ENCODE measurements at places on chromosomes 1 and 21. TPM values are rescaled to one million over a fixed set of nuclear protein-coding genes. Genes with fewer than 3 reads are reported as not detected.
A peak's percentile ranks its signal among the peaks of the same experiment; 100 is the strongest.

NOL9 gene
- total RNA-seq: 40.8 TPM

HRNR gene
- not detected for total RNA-seq

GRCh38 chr1:20686883-20687725 is 25.9 kb upstream of the DDOST start:
- no peak overlapping the region for H3K4me3 ChIP-seq
- H3K27ac ChIP-seq: no peak overlapping the region
- no peak for DNase-seq
- H3K4me1 ChIP-seq: peaks cover 6% of the 10 kb centered on the region

- no peak overlapping the region for H3K27ac ChIP-seq
- H3K4me3 ChIP-seq: no peak overlapping the region
- no peak for DNase-seq
- peaks cover 8% of the 10 kb centered on the region for H3K27me3 ChIP-seq
- peaks cover 4% of the 10 kb centered on the region for H3K4me1 ChIP-seq
- H3K36me3 ChIP-seq: no peaks in the 10 kb centered on the region
Observed at GRCh38 chr1:35210321-35211119, 17.6 kb upstream of the SFPQ start.

DNA sequence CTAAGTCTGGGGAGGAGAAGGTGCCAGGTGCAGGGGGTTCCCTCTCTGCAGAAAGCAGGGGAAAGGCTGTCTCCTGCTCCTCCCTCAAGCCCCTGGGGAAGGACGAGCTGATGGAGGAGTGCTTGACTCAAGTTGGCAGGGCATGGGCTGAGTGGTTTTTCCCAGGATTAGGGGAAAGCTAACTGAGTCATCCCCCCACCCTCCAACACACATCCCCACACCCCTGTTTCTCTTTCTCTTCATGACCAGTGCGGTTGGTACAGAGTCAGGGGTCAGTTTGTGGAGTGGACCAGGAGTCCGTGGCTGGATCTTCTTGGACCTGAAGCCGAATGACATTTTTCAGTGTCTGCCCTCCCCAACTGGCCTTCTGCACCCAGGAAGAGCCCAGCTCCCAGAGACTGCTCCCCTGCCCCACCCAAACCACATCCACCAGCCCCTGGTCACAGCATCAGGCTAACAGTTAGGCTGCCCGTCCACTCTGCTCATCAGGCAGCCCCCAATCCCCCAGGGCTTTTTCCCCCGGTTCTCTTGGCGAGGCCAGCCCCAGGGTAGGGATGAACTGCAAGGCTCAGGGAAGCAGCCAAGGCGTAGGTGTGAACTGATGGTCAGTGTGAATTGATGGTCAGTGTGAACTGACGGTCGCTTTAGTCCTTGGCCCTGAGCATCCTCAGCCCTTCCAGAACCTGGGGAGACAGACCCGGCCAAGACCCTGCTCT is 81.0 kb downstream of the PAX7 start:
- no peaks in the 10 kb centered on the region for H3K36me3 ChIP-seq
- H3K27ac ChIP-seq: no peak overlapping the region
- DNase-seq: no peak
- H3K27me3 ChIP-seq: peaks cover 26% of the 10 kb centered on the region

DNA sequence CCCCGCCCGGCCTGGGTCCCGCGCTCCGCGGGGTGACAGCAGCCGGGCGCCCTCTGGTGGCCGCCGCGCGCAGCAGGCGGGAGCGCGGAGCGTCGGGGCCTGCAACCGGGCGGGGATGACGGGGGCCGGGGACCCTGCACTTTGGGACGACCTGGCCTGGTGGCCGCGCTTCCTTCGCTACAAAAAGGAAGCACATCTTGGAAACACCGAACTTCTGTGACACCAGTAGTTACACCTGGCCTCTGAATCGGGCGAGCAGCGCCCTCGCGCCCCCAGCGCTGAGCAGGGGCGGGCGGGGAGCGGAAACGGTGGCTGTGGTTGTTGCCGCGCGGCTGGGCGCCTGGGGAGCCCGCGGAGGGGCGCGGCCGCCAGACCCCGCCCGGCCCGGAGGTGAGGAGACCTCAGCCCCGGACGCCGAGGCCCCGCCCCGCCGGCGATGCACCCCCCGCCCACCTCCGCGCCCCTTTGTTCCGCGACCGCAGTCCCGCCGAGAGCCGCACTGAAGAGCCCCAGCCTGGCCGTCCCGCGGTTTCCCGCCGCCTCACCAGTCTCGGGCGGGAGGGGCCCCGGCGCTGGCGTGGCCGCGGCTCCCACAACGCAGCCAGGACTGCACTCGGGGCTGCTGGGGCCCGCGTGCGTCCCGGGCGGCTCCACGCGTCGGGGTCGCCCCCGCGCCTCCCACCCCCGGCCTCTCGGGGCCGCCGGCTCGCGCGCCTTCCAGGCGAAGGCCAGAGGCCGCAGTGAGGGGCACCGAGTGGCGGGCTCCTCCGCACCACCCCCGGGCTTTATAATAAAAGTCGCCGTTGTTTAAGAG is 59.3 kb downstream of the H3-3A start:
- DNase-seq: peak; percentile 91
- H3K27me3 ChIP-seq: peaks cover 9% of the 10 kb centered on the region
- no peaks in the 10 kb centered on the region for H3K36me3 ChIP-seq
- H3K27ac ChIP-seq: peak overlapping the region; percentile 64
- peaks cover 15% of the 10 kb centered on the region for H3K4me1 ChIP-seq

GRCh38 chr1:241702442-241703373 is 50.6 kb downstream of the WDR64 start:
- H3K4me1 ChIP-seq: peaks cover 19% of the 10 kb centered on the region
- no peaks in the 10 kb centered on the region for H3K27me3 ChIP-seq
- peaks cover 7% of the 10 kb centered on the region for H3K36me3 ChIP-seq
- H3K27ac ChIP-seq: no peak overlapping the region
- no peak for DNase-seq

DNA sequence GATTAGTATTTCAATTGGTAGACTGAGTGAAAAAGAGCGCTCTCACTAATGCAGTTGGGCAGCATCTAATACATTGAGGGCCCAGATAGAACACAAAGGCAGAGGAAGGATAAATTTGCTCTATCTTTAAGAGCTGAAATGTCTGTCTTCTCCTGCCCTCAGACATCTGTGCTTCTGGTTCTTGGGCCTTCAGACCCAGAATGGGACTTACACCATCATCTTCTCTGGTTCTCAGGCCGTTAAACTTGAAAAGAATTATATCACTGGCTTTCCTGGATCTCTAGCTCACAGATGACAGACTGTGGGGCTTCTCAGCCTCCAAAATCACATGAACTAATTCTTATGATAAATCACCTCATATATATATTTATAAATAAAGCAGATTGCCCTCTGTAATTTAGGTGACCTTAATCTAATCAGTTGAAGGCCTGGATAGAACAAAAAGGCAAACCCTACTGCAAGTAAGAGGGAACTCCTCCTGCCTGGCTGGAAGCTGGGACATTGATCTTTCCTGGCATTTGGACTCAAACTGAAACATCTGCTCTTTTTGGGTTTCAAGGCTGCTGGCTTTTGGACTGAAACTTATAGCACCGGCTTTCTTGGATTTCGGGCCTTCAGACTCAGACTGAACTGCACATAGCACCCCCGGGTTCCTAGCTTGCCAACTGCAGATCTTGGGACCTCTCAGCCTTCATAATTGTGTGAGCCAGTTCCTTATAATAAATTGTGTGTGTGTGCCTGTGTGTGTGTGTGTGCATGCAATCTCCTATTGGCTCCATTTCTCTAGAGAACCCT is 390.4 kb upstream of the PLXNA2 start:
- H3K4me3 ChIP-seq: no peak overlapping the region
- DNase-seq: no peak
- H3K4me1 ChIP-seq: no peaks in the 10 kb centered on the region
- H3K27me3 ChIP-seq: peaks cover 3% of the 10 kb centered on the region

DNA sequence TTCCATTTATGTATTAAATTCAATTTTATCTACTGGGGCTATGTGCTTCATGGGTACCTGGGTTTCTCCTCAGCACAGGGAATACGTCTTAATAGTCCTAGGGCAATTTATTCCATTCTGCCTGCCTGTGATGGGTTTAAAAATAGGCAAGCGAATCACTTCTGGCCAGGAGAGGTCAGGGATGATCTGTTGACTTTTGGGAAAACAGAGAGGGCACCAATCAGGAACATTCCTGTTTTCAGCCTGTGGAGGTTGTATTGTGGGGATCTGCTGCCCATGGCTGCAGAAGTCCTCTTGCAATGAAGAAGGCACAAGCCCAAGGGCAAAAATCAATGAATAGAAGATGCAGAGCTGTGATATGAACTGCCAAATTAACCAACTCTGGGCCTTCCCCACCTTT is 303.1 kb downstream of the CTH start:
- DNase-seq: no peak
- no peak overlapping the region for H3K4me3 ChIP-seq
- no peaks in the 10 kb centered on the region for H3K4me1 ChIP-seq
- no peaks in the 10 kb centered on the region for H3K36me3 ChIP-seq
- no peak overlapping the region for H3K27ac ChIP-seq
- no peaks in the 10 kb centered on the region for H3K27me3 ChIP-seq

- H3K4me1 ChIP-seq: no peaks in the 10 kb centered on the region
- H3K27me3 ChIP-seq: no peaks in the 10 kb centered on the region
- DNase-seq: no peak
- H3K36me3 ChIP-seq: no peaks in the 10 kb centered on the region
- H3K27ac ChIP-seq: no peak overlapping the region
- no peak overlapping the region for H3K4me3 ChIP-seq
Observed at GRCh38 chr21:19049567-19049966, 646.0 kb upstream of the TMPRSS15 start.

- no peak overlapping the region for H3K4me3 ChIP-seq
- peaks cover 3% of the 10 kb centered on the region for H3K27me3 ChIP-seq
- H3K4me1 ChIP-seq: peaks cover 6% of the 10 kb centered on the region
- no peak overlapping the region for H3K27ac ChIP-seq
- H3K36me3 ChIP-seq: no peaks in the 10 kb centered on the region
- DNase-seq: no peak
Observed at GRCh38 chr1:183734543-183735036, 70.3 kb upstream of the RGL1 start.

- peak; percentile 37 for DNase-seq
- peaks cover 36% of the 10 kb centered on the region for H3K4me1 ChIP-seq
- no peaks in the 10 kb centered on the region for H3K27me3 ChIP-seq
- peak overlapping the region; percentile 82 for H3K4me3 ChIP-seq
- H3K36me3 ChIP-seq: peaks cover 14% of the 10 kb centered on the region
Observed at GRCh38 chr1:173406783-173407230, 70.3 kb upstream of the PRDX6 start.

DNA sequence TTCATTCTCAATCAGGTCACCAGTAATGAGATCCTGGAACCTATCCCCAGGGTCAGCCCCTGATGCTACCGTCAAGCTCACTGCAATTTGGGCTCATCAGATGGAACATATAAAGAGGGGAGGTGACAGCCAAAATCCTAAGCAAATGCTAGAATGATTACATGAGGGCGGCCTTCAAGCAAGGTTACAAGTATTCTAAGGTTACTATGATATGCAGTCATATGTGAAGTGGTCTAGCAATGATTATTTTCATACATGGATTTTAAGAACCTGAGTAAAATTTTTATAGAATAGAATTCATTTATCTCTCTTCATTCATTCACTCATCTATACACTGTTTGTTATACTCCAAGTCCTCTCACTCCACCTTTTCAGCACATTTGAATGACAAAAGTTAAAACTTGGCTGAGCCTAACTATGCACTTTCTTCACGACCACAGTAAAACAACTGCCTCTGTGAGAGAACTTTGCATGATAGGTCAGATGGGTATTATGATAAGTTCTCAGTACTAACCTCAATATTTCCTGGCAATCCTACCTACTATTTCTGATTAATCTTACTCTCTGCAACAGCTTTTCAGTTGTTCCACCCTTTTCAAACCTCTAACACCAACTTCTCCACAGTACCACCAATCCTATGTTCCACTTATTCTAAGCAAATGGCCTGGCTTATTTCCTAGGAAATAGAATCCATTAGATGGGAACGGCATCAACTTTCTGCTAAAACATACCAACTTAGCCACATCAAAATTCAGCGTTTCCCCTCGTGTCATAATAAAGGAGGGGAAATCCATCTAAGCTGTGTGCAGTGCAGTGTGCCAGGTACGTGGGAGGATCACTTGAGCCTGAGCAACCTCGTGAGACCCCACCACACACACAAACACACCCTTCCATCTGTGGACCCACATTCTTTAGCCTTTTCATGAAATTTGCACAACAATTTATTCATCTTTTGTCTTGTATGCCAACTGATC is 32.0 kb downstream of the LHX9 start:
- H3K27me3 ChIP-seq: no peaks in the 10 kb centered on the region
- H3K4me1 ChIP-seq: peaks cover 23% of the 10 kb centered on the region
- H3K36me3 ChIP-seq: peaks cover 15% of the 10 kb centered on the region
- H3K4me3 ChIP-seq: peak overlapping the region; percentile 63
- peak; percentile 26 for DNase-seq

GRCh38 chr1:200740571-200741208 is 2.0 kb downstream of the CAMSAP2 start:
- peaks cover 21% of the 10 kb centered on the region for H3K4me1 ChIP-seq
- no peaks in the 10 kb centered on the region for H3K36me3 ChIP-seq
- H3K27me3 ChIP-seq: peaks cover 32% of the 10 kb centered on the region
- H3K4me3 ChIP-seq: no peak overlapping the region
- no peak for DNase-seq

DNA sequence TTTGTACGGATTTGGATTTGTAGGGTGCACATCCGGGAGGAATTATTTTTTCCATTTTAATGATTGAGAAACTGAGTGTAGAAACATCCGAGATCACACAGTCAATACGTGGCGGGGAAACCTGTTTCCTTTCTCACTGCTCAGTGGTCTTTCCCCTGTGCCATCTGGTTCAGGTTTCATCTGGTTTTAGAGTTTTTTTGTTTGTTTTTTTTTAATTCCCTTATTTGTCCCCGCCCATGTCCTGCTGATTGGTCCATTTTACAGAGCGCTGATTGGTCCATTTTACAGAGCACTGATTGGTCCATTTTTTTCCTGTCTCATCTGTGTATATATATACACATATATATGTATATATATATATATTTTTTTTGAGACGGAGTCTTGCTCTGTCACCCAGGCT is 6.0 kb downstream of the TRPM2 start:
- H3K4me1 ChIP-seq: peaks cover 26% of the 10 kb centered on the region
- H3K27ac ChIP-seq: no peak overlapping the region
- DNase-seq: no peak

All from activated naive CD8-positive, alpha-beta T cell treated with anti-CD3 and anti-CD28 coated beads, Interleukin-2, amount 10 ng/mL, durations not matched to agents 7 days and 5 days (primary cell).